Mesothelial cell of epicardium (in vitro differentiated cells): ENCODE measurements at places on chromosomes 11 and 22.

DNA sequence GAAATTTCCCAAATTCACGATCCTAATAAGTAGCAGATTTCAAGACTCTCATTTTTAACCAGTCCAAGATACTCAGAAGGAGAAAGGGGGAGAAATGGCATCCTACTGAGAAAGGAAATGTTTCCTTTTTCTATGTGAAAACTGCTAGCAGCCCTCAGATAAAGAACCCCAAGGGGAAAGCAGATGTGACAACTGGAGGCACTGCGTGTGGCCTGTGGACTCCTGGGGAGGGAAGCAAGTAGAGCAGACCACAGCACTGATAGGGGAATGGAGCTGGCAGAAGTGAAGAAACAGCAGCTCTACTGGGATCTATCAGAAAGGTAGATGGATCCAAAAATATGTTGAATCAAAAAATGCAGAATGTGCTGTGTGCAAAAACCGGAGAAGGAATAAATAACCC is 239.7 kb upstream of the API5 start:
- no peak overlapping the region for H3K27ac ChIP-seq
- H3K4me1 ChIP-seq: peaks cover 4% of the 10 kb centered on the region
- DNase-seq: no peak

GRCh38 chr11:2098691-2099515 is 40.3 kb downstream of the IGF2 start:
- DNase-seq: peak; percentile 38
- no peak overlapping the region for H3K4me3 ChIP-seq
- peaks cover 5% of the 10 kb centered on the region for H3K27me3 ChIP-seq

DNA sequence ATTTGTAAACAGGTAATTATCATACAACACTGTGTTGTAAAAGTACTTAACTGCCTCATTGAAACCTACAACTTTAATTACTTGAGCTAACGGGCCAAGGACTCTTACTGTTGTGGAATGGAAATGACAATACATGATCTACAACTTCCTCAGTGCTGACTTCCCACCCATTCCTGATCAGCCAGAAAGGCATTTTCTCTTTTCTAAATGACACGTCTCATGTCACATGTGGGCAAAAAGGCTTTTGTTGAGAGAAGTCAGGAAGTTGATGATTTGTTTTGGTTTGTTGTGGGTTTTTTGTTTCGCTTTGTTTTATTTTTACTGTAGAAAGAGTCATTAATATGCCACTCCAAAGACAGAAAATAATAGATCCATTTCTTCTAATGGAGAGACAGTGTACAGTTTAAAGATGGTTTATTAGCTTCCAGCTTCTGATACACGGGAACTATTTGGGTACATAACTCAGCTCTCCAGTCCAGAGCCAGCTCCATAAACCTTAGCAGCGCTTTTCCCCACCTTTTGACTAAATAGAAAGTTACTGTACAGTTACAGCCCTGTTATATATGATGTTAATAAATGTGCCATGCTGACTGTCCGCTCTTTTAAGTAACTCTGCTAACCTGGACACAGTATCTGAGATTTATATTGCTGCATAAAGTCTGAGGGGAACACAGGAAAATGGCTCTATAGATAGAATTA is 509.4 kb upstream of the API5 start:
- no peak overlapping the region for H3K27ac ChIP-seq
- DNase-seq: no peak
- no peaks in the 10 kb centered on the region for H3K4me1 ChIP-seq

- peaks cover 19% of the 10 kb centered on the region for H3K27me3 ChIP-seq
- no peak within 1 kb of the TSS for H3K27ac ChIP-seq
- DNase-seq: no peak
- H3K4me3 ChIP-seq: no peak within 1 kb of the TSS
These were observed at the start of gene OR52E8 for GRCh38 chr11:5857590-5857989. Gene OR52E8 (minus strand): TSS chr11:5857690. CDS start chr11:5857690, 0 bp downstream.

DNA sequence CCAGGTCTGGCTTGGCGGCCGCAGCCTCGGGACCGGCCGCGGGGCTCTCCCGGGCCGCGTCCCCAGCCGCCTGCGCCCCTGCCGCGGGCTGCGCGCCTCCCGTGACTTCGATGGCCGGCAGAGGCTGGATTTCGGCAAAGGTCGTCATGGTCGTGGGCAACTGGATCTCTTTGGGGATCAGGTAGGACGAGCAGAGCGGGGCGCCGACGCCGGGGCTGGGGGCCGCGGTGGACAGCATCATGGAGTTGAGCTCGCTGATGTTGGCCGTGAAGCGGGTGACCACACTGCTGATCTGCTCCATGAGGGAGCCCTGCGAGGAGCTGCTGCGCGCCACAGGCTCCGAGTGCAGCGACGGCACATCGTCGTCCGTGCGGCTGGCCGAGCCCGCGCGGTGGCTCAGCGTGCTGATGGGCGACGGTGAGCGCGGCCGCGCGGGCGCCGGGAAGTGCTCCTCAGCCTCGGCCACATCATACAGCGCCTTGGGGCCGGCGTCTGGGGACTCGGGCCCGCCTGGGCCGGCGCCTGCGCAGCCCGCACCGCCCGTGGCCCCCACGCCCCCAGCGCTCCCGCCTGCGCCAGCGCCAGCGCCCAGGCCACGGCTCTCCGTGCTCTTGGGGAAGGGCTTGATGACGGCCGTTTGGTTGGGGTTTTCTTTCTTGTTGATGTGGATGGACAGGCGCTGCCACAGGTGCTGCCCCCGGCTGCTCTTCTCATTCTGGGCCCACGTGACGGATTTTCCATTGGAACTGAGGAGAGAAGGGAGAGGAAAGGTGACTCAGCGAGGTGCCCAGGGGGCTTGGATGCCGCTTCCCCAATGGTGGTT is 171.4 kb upstream of the CTSC start:
- peaks cover 40% of the 10 kb centered on the region for H3K4me1 ChIP-seq
- H3K36me3 ChIP-seq: peaks cover 5% of the 10 kb centered on the region
- peak overlapping the region; percentile 55 for H3K4me3 ChIP-seq
- H3K27ac ChIP-seq: peak overlapping the region; percentile 44
- peaks cover 18% of the 10 kb centered on the region for H3K27me3 ChIP-seq

DNA sequence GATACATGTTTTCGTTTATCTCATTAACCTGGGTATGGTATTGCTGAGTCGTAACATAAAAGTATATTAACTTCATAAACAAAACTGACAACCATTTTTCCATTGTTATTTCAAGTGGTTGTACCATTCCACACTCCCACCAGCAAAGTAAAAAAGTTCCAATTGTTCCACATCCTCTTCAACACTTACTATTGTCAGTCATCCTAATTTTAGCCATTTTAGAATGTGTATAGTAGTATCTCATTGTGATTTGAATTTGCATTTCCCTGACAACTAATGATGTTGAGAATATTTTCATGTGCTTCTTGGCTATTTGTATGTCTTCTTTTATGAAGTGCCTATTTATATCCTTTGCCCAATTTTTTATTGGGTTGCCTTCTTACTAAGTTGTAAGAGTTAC is 10.5 kb upstream of the CD3E start:
- H3K4me3 ChIP-seq: no peak overlapping the region
- H3K27ac ChIP-seq: no peak overlapping the region
- no peak for DNase-seq

- no peak overlapping the region for H3K4me3 ChIP-seq
- H3K27ac ChIP-seq: no peak overlapping the region
- H3K27me3 ChIP-seq: no peaks in the 10 kb centered on the region
- peaks cover 35% of the 10 kb centered on the region for H3K4me1 ChIP-seq
- no peaks in the 10 kb centered on the region for H3K36me3 ChIP-seq
- peak; percentile 11 for DNase-seq
These were observed 26.1 kb downstream of the IRAG1 start for GRCh38 chr11:10667521-10667885.

DNA sequence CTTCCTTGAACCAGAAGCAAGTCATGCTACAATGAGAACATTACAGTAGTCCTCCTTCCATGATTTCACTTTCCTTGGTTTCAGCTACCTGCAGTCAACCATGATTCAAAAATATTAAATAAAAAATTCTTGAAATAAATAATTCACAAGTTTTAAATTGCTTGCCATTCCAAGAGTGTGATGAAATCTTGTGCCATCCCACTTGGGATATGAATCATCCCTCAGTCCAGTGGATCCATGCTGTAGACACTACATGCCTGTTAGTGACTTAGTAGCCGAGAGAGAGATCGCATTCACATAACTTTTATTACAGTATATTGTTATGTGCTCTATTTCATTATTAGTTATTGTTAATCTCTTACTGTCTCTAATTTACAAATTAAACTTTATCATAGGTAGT is 6.0 kb downstream of the HOATZ start:
- no peak overlapping the region for H3K27ac ChIP-seq
- no peak overlapping the region for H3K4me3 ChIP-seq
- peaks cover 5% of the 10 kb centered on the region for H3K4me1 ChIP-seq
- peaks cover under 1% of the 10 kb centered on the region for H3K27me3 ChIP-seq
- no peaks in the 10 kb centered on the region for H3K36me3 ChIP-seq

- H3K4me1 ChIP-seq: no peaks in the 10 kb centered on the region
- no peak overlapping the region for H3K27ac ChIP-seq
- no peak overlapping the region for H3K4me3 ChIP-seq
- no peak for DNase-seq
These were observed 68.9 kb downstream of the ZBTB16 start for GRCh38 chr11:114128399-114128798.

GRCh38 chr11:46249103-46249937 is 28.1 kb upstream of the CREB3L1 start:
- peak overlapping the region; percentile 66 for H3K27ac ChIP-seq
- H3K36me3 ChIP-seq: no peaks in the 10 kb centered on the region
- H3K4me1 ChIP-seq: peaks cover 14% of the 10 kb centered on the region
- no peaks in the 10 kb centered on the region for H3K27me3 ChIP-seq
- DNase-seq: no peak

DNA sequence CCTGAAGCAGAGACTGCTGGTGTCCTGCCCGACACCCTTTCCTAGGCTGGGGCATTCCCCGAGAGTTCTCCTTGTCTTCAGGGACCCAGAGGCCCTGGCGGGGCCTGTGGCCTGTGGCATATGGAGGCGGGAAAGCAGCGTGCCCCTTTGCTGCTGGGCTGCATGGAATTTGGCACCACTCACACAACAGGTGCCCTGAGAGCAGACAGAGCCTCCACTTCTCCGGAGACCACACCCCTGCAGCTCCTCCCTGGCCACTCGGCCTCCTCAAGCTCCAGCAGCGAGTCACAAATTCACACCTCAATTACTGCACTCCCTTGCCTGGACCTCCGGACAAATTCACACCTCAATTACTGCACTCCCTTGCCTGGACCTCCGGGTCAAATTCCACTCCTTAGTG is 1375.2 kb downstream of the TBC1D22A start:
- no peak overlapping the region for H3K4me3 ChIP-seq
- H3K4me1 ChIP-seq: no peaks in the 10 kb centered on the region
- no peak overlapping the region for H3K27ac ChIP-seq
- no peak for DNase-seq

DNA sequence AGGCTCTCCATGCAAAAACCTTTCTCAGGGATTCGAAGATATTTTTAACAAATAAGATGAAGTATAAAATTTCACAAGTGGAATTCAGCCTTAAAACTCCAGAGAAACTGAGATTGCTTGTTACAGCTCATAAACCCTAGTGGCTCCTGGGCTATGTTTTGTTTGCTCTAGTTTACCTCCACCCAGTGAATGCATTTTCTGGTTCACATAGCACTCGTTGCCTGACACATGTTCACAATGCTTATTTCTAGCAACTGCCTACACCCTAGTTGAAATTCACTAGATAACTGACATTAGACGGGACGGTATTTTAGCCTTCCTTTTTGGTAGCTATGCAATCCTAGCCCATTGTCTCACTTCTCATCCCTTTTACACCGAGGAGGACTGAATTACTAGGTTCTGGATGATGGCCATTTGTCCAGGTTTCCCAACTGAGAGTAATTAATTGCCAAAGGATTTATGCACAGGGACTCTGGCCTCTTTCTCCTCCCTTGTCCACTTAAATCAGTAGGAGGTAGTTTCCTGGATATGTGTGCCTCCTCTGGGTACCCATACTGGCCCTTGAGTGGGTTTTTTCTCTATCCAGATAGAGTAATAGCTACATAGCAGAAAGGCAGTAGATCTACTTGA is 951.6 kb downstream of the DLG2 start:
- H3K4me3 ChIP-seq: no peak overlapping the region
- no peak for DNase-seq
- H3K36me3 ChIP-seq: no peaks in the 10 kb centered on the region
- H3K4me1 ChIP-seq: peaks cover 2% of the 10 kb centered on the region
- no peak overlapping the region for H3K27ac ChIP-seq
- H3K27me3 ChIP-seq: no peaks in the 10 kb centered on the region

DNA sequence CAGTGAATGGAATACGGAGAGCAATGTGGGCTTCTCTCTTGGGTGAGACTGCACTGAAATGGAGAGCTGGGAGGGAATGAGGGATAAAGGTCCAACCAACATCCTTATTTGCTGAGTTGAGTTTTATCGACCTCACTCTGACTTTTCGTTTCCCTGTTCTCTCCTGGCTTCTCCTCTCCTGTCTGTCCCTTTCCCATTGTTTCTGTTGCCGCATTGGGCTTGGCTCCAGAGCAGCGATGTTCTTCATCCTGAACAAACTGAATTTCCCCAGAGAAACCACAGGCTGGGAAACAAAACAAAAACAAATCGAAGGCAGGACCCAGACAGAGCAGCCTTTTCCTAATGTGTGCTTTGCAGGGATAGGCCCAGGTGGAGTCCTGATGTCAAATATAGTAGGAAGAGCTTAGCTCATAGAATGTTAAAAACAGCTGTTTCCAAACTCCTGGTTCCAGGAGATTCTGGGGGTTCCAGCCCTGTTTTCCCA is 30.0 kb downstream of the MOV10L1 start:
- H3K4me1 ChIP-seq: peaks cover 27% of the 10 kb centered on the region
- DNase-seq: no peak
- H3K27ac ChIP-seq: peak overlapping the region; percentile 93

DNA sequence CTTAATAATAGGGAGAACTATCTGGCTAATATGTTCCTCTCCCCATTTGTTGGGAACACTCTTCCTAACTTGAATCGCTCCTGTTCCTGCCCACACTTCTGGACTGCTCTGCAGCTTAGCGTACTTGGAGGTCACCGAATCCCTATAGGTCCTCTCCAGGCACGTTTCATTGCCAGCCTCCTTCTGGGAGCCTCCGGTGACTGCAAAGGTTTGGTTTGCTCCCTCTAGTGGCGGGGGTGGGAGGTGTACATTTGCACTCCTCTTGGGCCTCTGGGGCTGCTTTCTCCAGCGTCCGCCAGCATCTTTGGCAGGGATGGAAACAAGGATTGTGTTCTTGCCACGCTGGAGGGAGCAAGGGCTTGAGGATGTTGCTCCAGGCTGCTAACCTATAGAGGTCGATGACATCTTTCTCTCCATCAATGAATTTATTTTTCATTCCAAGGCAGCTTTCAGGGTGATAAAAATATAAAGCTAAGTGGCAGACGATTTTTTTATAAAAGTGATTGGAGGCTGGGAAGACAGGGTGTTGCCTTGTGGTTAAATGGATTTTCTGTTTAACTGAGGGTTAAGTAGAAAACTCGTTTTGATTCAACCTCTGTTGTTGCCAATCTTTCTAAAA is 48.7 kb downstream of the TSPAN18 start:
- DNase-seq: peak; percentile 37
- H3K4me3 ChIP-seq: no peak overlapping the region
- H3K27me3 ChIP-seq: no peaks in the 10 kb centered on the region
- no peak overlapping the region for H3K27ac ChIP-seq
- H3K36me3 ChIP-seq: no peaks in the 10 kb centered on the region
